Hematopoietic multipotent progenitor cell (in vitro differentiated cells): ENCODE measurements at places on chromosomes 4 and X. TPM values are rescaled to one million over a fixed set of nuclear protein-coding genes. Genes with fewer than 3 reads are reported as not detected.

DNA sequence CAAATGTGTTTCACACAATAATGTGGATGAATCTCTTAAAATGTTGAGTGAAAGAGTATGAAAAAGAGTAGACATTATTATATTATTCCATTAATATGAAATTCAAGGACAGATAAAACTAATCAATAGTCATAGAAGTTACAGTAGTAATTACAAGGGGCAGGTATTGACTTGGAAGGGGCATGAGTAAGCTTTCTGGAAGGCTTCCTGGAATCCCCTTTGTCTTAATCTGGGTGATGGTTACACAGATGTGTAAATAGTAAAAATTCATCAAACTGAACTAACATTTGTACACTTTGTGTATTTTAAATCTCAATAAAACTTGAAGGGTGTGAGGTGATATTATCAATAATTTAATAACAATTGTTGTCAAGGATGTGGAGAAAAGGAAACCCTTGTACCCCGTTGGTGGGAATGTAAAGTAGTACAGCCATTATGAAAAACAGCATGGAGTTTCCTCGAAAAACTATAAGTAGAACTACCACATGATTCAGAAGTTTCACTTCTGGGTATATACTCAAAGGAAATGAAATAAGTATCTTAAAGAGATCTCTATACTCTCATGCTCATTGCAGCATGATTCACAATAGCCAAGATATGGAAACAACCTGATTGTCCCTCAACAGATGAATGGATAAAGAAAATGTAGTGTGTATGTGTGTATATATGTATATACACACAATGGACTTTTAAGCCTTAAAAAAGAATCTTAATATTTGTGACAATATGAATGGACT is 96.9 kb upstream of the MID1IP1 start:
- DNase-seq: no peak

GRCh38 chr4:63906660-63907183 is 502.5 kb downstream of the TECRL start:
- no peak for DNase-seq

DNA sequence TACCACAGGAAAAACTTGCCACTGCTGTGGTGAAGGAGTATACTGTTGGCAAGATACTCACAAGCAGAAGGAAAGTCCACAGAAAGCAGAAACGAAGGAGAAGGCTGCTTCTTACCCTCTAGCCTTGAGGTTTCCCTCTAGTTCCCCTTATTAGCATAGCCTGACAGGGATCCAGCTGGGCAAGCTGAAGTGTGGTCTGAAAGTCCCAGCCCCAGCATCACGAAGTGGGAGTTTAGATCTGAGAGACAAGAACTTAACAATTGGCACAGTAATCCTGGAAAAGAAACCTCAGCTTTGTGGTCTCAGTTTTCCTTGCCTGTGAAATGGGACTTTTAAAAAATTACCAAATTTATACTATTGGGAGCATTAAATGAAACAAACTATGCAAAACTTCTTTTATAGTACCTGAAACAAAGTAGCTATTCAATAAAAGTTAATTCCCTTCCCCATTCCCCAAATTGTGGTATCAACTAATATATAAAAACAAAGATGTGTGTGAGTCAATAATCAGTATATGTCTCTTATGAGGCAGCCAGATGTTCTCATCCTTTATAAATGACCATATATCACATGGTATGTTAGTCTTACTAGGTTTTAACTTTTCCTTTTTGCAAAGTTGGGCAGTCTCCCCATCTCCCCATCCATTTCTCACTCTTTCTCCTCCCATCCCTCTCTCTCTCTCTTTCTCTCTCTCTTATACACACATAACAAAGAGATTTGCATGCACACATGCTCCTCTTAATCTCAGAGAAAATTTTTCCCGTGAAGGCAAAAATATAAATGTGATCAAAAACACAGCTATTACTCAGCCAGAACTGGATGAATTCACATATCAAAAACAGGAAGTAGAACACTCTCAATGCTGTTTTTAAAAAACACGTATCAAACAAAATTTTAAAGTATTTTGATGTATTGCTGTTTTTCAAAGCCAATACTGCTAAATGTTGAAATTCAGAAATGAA is 57.8 kb downstream of the SCFD2 start:
- DNase-seq: peak; percentile 76

DNA sequence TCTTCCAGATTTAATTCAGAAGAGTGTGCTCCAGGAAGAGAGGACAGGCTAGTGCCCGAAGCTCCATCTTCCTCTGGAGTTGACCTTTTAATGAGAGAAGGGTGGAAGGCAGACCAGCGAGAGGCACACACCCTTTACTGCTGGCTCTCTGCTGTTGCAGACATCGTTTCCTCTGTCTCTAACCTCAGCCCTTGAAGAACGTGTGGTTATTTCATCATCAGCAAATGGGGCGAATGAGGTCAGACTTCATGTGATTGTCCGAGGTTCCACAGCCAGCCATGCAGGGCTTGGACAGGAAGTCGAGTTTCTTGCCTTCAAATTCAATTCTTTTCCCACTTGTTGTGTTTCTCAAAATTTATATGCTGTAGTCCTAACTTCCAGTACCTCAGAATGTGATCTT is 155.2 kb upstream of the MSX1 start:
- DNase-seq: no peak

GRCh38 chr4:8861576-8862295 is 9.9 kb downstream of the HMX1 start:
- DNase-seq: no peak

GRCh38 chr4:169744601-169745000 is 13.1 kb downstream of the HPF1 start:
- no peak for DNase-seq

GRCh38 chr4:178264001-178264400 is 821.8 kb upstream of the AGA start:
- no peak for DNase-seq

DNA sequence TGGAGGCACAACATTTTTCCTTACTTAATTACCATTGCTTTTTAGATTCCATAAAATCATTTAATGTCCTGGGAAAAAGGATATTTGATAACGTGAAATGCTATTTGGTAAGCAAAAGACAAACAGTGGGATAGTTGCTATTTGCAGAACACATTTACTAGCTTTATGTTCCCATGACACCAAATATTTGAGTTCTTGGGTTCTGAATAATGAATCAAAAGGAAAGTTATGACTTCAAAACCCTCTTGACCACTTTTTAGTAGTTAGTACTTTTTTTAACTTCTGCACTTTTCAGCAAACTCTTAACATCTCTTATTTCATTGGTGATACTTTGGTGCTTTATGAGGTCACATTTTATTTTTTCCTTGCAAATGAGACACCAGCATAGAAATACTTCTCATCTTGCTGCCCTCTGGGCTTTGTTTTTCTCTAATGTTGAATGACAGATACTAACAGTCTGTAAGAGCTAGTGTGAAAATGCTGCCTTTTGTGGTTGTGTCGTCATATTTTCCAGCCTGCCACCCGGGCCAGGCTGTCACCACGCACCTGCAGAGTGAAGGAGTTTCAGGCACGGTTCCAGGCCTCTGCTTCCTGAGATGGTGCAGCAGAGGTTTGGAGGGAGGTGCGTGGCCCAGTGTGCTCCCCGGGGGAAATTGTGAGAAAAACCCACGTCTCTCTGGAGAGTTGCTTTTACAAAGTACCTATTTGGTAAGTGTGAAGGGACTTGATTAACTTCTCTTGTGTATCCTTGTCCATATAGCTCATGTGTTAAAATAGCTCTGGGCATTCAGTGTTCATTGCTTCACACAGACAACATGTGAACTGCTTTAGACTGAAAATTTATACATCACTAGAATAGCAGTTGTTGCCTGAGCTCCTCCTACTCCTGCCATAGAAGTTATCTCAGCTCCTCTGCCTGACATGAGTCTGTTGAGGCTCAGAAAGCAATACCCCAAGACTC is 34.7 kb downstream of the MSL3 start:
- peak; percentile 89 for DNase-seq

The LRAT gene
- total RNA-seq: under 0.01 TPM

DNA sequence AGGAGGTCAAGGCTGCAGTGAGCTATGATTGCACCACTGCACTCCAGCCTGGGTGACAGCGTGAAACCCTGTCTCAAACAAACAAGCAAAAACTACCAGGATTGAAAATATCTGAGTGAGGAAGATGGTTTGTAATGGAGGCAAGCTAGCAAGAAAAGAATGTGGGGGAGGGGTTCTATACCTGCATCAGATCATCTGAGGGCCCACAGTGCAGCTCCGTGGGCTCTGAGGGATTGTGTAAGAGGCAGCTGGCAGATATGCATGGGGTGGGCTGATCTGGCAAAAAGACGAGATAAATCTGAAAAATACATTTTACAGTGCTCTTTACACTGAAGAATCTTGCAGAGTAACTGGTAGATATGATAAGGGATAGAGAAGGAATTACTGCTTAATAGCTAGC is 28.9 kb upstream of the CHRNA9 start:
- no peak for DNase-seq

- peak; percentile 74 for DNase-seq
Measured at GRCh38 chr4:74874753-74875367, 58.1 kb upstream of the PARM1 start.

The MTNR1A gene
- total RNA-seq: not detected

- DNase-seq: no peak
Measured at GRCh38 chrX:28998609-28999135, 411.4 kb downstream of the IL1RAPL1 start.

GRCh38 chr4:185899833-185900232 is 87.8 kb upstream of the SORBS2 start:
- DNase-seq: no peak

The CTAG1A gene
- total RNA-seq: not detected

DNA sequence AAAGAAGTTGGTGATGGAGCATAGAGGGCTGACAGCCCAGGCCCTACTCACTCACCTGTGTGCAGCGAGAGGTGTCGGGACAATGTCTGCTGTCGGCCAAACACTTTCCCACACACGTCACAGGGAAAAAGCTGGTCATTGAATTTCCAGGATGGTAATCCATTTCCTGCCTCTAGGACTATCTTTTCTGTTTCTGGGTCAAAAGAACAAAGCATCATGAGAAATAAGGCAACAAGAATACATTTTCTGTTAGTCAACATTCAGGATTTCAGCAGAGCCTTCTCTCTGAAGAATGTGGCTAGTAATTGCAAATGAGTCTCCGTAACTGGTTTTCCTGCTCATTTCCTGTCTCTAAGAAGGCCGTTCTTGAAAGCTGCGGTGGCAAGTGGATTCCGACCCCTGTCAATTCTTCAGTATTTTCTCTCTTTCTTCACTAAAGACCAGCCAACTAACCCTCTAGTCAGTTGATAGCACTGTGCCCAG is 99.4 kb downstream of the C4orf51 start:
- DNase-seq: no peak

The RNF150 gene
- total RNA-seq: 4.0 TPM

The SPANXB1 gene
- not detected for total RNA-seq

- DNase-seq: no peak
Measured at GRCh38 chrX:50920132-50920531, 9.6 kb downstream of the BMP15 start.

DNA sequence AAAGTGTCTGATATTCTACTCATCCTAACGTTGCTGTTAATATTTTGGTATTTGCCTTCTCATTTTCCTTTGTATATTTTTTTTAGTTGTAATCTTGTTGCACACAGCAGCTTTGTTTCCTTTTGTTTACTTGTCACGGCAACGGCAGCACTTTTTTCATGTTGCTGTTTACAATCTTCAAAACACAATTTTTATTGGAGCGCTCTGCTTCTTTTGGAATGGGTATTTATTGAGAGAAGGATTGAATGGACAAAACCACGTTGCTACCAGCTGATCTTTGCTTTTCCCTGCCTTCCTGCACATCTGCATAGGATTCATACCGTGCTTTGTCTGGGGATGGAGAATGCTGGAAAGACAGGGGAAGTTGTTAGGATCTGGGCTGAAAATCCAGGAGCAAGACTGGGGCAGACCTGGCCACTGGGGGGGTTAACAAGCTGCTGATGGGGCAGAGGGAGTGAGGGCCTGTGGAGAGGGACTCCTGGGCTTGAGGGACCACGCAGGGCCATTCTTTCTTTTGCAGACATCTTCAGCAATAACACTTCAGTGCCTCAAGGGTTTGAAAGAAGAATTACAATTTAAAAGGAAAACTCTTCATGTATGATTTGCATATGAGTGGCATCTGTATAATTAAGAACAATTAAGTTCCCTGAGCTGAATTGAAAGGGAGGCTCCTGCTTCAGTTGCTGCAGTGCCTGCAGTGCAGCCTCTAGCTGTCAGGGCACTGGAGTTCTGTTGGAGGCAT is 69.8 kb downstream of the TMEM131L start:
- DNase-seq: peak; percentile 17

The NFXL1 gene
- 7.3 TPM for total RNA-seq

GRCh38 chr4:1446502-1447386 is 40.5 kb upstream of the NKX1-1 start:
- DNase-seq: no peak

GRCh38 chr4:157291071-157291470 is 70.5 kb downstream of the GRIA2 start:
- no peak for DNase-seq

The IL3RA gene
- 23.4 TPM for total RNA-seq

- DNase-seq: no peak
Measured at GRCh38 chrX:46547857-46548256, 2.6 kb upstream of the ZNF674 start.

DNA sequence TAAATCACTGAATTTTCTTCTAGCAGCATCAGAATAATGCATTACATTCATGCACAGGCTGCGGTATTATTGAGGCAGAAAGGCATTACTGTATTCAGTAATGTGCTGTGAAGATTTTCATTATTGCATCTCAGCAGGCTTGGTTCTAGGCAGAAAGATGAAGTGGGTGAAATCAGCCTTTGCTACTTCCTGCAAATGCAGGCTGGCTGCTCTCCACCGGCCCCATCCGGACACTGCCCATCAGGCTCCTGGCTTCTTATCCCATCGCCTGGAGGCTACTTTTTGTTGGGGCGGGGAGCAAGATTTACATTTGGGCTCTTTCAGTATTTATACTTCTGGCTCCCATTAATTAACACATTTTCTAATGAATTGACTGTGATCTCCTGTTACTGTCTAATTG is 117.8 kb downstream of the FRAS1 start:
- DNase-seq: no peak

DNA sequence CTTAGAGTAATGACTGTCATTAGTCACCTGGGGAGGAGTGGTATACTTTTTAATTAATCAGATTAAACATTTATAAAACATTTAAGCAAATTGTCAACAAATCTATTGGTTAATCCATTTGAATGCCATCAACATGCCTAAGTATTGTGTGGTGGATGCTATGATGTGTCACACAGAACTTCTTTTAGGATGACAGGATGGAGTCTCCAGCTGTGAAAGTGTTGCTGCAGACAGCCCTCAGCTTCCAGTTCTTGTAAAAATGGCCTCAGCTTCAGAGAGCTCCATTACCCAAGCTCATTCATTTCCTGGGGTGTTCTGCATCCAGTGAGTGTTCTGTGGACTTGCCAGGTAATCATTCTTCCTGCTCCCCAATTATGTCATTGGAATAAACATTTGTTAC is 74.3 kb upstream of the CLNK start:
- no peak for DNase-seq

DNA sequence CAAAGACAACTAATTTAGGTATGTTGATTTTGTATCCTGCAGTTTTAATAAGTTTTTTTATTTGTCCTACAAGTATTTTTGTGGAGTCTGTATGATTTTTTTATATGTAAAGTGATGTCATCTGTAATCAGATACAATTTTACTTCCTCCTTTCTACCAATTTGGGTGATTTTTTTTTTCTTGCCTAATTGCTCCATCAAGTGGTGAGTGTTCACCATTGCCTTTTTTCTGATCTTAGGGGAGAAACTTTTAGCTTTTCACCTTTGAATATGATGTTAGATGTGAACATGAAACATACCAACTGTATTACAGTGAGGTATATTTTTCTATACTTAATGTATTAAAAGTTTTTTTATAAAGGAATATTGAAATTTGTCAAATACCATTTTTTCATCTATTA is 362.3 kb downstream of the PABPC4L start:
- DNase-seq: no peak
